H4 (cell line): ENCODE measurements at places on chromosomes 2 and 18. TPM values are rescaled to one million over a fixed set of nuclear protein-coding genes. Genes with fewer than 3 reads are reported as not detected.

Gene RAB6C
- total RNA-seq: not detected in 2 replicates

Gene COA5
- total RNA-seq: 28.0 and 29.8 TPM in 2 replicates

GRCh38 chr18:23386317-23386716, 66.8 kb upstream of the RIOK3 start:
- DNase-seq: no peak

- no peak for DNase-seq
Observed at GRCh38 chr2:234670806-234671205, 173.9 kb upstream of the ARL4C start.

DNA sequence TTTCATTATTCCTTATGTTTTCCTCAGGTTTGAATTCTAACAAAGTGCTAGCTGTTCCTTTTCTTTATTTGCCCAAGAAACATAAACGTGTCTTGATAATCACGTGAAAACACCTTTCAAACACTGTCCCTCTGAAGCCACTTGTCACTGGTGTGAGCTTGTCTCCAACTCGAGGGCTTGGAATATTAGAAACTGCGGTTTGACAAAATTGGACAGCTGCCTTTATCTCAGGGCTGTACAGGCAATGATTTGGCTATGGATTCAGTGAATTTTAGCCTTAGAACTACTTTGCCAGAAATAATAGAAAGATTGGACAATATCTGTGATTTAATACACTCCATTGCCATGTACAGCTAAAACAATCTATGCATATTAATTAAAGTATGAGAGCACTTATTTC, 763.0 kb upstream of the ACVR2A start:
- DNase-seq: no peak

GRCh38 chr2:60361498-60361897, 192.0 kb downstream of the BCL11A start:
- no peak for DNase-seq

DNA sequence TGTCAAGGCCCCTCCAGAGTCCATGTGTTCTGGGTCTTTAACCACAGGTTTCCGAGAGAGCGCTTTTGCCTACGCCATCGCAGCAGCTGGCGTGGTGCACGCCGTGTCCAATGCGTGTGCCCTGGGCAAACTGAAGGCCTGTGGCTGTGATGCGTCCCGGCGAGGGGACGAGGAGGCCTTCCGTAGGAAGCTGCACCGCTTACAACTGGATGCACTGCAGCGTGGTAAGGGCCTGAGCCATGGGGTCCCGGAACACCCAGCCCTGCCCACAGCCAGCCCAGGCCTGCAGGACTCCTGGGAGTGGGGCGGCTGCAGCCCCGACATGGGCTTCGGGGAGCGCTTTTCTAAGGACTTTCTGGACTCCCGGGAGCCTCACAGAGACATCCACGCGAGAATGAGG, 9.3 kb downstream of the WNT10A start:
- no peak for DNase-seq

GRCh38 chr2:237691029-237691907, 63.9 kb downstream of the LRRFIP1 start:
- no peak for DNase-seq
